Pons (tissue), 1 donor: ENCODE measurements at places on chromosomes 7 and 10.
A peak's percentile ranks its signal among the peaks of the same experiment; 100 is the strongest.

- DNase-seq, result no peak
Measured at GRCh38 chr7:4823441-4824119, 38.2 kb downstream of the PAPOLB start.

GRCh38 chr7:155207326-155208002 lies 90.2 kb upstream of the INSIG1 start:
- no peak for DNase-seq

DNA sequence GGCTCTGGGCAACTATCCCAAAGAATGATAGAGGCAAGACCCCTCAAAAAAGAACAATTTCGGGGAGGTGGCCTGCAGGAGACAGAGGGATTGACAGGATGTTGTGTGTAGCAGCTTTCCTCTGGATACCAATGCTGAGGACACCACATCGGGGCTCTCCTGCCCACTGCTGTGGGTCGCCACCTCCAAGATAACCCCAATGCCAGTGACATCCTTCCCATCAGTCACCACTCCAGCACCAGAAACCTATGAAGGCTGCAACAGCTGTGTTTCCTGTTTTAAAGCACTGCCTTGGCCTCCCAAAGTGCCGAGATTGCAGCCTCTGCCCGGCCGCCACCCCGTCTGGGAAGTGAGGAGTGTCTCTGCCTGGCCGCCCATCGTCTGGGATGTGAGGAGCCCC lies 17.6 kb downstream of the ARHGAP19 start:
- DNase-seq, result no peak

GRCh38 chr7:105800442-105800841 lies 76.0 kb downstream of the ATXN7L1 start:
- DNase-seq, result no peak

DNA sequence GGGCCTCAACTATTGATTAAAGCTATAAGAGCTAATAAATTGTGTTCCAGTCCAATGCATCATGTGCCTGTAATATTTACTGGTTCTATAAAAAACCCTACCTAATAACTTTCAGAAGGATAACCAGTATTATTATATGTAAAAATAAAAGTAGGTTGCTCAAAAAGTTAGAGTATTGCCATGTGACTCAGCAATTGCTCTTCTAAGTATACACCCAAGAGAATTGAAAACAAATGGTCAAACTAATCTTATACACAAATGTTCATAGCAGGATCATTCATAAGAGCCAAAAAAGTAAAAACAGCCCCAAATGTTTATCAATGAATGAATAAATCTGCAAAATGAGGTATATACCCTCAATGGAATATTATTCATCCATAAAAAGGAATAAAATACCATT lies 89.5 kb upstream of the TES start:
- DNase-seq, result no peak

- DNase-seq, result no peak
Measured at GRCh38 chr10:86056672-86057071, 309.9 kb downstream of the GRID1 start.

DNA sequence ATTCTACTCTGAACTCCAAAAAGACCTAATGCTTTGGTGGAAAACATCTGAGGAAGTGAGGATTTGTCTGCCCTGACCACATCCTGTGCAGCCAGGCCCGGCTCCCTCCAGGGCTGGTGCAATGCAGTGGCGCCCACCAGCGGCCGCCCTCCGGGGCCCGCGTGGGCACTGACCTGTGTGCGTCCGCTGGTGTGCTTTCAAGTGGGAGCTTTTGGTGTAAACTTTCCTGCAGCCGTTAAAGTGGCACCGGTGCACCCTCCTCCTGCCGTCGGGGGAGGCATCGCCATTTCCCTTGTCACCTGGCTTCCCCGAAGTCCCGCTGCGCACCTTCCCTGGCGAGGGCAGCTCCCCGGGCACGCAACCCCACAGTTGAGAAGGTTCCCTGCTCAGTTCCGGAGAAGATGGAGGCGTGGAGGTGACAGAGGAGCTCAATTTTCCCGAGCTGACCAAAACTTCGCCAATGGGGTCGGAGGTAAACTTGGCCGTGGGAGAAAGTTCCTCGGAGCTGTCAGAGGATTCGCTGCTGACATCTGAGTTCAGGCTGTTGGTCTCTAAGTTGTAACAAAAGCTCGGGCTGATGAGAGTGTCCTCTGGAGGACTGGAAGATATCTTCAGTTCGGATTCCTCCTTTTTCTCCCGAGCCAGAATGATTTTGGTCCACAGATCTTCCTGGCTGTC lies 3.4 kb downstream of the KLF6 start:
- no peak for DNase-seq

- no peak for DNase-seq
Measured at GRCh38 chr10:47034441-47035051, 123.3 kb downstream of the PTPN20 start.

- no peak for DNase-seq
Measured at GRCh38 chr10:132404911-132405462, 8.0 kb downstream of the PWWP2B start.

DNA sequence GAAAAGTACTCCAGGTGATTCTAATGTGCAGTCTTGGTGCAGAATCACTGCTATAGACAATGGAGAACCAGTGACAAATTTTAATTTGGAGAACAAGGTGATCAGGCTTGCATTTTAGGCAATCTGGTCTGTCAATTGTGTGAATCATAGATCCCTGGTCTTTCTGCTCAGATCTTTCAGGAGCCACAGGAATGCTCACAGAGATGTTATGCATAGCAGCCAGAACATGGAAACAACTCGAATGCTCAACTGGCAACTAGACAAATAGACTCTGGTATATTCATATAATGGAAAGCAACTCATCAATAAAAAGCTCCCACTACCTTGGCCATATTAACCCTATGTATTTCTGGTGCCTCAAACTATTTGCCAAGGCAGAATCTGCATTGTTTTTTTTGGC lies 209.1 kb downstream of the PHF14 start:
- no peak for DNase-seq

DNA sequence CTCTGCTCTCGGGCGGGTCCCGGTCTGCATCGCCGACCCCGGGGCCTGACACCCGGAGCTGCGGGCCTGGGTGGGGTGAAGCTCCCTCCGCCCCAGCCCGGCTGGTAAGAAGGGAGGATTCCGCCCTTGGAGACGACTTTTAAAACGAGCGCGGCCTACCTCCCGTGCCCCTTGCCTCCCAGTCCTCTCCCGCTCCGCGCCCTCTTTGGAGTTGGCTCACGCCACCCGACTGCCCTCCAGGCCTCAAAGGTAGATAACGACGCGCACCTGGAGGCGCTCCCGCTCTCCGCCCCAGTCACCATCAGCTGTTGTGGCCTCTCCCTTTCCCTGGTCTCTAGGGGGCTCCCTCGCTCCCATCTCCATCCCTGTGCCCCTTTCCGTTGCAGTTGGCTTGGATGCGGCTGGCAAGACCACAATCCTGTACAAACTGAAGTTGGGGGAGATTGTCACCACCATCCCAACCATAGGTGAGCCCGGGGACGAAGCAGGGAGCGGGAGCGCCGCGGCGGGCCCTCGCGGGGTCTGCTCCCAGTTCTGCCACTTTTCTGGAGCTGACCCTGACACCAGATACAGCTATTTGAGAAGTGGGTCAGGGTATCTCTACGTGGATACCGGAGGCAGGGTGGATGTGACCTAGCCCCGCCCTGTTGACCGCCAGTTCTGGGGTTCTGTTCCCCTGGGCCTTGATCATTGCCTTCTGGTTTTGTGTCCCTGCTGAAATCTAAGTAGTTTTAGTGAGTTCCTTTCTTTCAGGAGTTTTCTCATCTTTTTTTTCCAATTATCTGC lies 679 bp downstream of the ARF5 start:
- peak; percentile 58 for DNase-seq

- no peak for DNase-seq
Measured at GRCh38 chr10:74871595-74872382, 45.4 kb downstream of the KAT6B start.

DNA sequence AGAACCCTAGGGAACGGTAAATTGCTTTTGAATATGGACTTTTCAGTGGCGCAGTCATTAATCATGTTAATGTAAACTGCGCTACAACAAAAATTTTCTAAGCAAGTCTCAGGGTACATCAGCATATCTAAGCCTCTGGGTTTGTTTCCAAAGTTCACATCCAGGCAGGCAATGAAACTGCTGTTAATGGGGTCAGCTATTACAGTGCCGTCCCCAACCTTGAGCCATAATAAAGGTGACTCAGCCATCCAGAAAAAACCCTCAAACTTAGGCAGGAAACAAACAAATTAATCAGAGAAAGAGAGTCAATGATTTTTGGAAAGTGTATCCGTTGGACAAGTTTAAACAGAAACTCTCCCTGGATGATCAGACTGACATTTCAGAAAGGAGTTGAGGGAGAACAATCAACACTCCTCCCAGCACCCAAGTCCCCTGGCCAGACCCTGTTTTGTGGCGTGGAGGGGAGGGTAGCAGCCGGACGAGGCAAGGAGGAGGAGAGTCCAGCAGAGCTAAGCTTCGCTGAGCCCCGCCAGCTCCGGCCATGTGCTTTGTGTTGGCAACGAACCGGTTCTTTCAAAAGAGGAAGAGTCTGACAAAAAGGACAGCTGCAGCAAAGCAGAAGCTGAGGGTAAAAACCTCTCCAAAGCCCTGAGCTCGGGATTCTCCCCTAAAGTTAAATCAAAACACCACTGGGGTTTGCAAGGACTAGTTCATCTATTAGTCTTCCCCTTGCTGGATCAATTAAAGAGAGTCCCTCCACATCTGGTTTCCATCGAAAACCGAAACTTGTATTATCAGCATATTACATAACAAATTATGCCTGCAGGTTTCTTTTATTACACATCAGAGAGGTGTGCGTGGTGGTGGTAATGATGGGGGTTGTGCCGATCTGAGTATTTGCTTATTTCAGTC lies 3.6 kb downstream of the FAM53B start:
- DNase-seq, result peak; percentile 88

DNA sequence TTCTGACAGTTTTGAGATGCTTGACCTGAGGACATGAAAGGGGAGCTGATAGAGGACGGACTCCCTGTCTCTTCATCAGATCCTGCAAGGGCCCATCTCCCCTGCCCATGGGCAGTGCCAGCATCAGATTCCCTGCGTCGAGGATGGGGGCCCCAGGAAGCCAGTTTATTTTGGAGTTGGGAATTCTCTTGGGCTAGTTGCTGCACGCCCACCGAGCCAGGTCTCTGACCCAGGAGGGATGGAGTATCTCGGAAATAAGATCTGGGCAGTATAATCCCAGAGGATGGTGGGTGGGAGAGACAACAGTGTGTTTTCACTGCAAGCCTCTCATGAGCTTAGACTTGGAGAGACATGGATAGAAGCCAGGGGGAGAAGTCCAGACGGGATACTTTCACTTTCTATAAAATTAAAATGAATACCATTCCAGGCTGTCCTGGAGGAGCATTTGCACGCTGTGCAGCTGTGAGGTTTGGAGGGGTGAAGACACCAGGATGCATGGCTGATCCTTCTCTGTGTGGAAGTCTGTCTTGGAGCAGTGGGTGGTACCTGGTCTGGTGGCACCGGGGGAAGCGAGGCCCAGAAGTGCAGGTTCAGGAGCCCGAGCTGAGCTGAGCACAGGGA lies 25.8 kb downstream of the DOCK1 start:
- no peak for DNase-seq

GRCh38 chr7:127393368-127394058 lies 1.0 kb upstream of the ZNF800 start:
- no peak for DNase-seq

GRCh38 chr10:11325817-11326216 lies 285.6 kb downstream of the USP6NL start:
- DNase-seq, result no peak

GRCh38 chr7:94609561-94609960 lies 46.4 kb downstream of the SGCE start:
- DNase-seq, result no peak

DNA sequence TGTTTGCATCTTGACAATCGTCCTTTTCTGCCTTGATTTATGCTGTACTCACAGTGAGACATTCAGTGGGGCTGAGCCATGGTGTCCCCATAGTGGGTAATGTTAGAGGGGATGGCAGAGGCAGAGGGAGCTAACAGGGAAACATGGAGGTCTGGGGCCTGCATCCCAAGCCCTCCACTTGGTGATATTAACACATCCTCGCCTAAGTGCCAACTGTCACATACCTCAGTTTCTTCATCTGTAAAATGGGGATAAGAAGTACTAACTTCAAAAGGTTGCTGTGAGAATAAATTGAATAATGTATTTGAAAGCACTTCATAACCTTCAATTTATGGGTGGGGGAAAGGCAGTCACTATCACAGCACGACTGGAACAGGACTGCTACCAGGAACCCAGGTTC lies 27.8 kb downstream of the RPP38 start:
- no peak for DNase-seq

DNA sequence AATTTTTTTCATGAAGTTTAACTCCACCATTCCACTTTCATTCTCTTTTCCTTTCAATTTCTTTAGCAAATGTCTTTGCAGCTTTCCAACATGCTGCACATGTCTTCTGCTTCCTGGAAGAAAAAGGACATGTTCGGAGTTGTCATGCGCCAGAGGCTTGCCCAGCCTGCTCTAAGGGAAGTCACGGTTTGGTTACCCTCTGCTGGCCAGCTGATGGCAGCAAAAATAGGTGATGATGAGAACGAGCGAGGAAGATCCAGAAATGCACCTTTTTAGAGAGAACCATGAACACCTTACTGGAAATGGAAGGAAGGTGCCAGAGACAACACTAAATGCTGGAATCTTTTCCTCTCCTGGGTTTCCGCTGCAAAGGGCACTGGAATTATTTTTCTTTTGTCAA lies 4.9 kb upstream of the ZSCAN21 start:
- DNase-seq, result peak; percentile 48
